Fibroblast of pulmonary artery (primary cell): ENCODE measurements at places on chromosomes 4 and X.

DNA sequence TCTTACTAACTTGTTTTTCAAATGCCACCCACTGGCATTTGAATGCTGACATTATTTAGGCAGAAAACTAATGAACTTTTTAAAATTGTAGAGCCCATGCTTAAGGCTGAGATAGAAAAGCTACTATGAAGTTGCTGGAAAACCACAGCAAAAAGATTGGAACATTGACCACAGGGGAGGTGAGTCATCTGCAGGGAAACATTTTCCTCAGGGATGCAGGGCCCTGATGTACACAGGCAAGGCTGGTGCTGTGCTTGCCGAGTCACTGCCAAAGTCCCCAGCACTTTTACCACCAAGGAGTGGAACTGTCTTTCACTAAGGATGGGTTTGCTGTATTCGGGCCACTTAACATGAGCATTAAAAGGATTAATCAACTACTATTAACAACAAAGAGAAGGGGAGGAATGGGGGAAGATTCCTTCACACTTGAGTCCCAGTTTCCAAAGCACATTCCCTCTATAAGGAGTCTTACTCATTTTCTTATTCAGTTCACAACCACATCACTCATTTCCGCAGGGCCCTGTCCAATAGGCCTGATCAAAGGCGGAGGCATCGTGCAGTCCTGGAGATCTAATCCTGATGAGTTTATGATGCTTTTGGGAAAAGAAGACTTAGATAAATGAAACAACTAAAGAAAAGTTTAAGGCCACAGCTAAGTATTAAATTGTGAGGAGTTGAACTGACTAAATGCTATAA lies 202.9 kb upstream of the NPY2R start:
- peak; percentile 76 for DNase-seq

DNA sequence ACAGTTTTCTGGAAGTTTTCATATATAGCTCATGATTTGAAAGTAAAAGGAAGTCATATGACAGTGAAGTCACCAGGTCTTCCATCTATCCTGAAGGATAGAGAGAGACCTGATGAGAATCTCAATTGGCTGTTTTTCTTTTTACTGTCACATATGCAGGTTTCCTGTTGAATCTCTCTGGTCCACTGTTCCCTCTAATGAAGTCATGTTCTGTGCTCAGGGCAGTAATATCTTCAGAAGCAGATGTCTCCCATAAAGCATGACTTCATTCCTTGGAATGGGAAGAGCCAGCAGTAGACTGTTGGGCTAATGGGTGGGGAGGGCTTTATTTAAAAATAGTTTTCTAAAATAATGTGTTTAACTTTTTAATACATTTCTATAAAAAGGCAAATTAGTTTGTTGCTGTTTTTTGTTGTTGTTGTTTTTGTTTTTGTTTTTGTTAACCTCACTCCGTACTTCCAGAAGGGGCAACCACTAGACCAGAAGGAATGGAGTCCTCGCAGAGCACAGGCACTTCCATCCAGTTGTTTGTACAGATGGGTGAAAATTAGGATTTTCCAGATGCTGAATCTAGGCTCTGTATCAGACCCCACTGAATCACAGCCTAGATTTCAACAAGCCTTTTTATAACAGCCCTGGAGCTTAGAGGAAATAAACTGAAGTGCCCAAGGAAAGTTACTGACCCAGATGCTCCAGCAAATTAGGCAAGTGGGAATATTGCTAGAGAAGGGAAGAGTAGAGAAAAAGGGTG lies 54.2 kb downstream of the AWAT2 start:
- DNase-seq = peak; percentile 9

GRCh38 chr4:139014371-139015268 lies 961 bp upstream of the NOCT start:
- DNase-seq = peak; percentile 97

DNA sequence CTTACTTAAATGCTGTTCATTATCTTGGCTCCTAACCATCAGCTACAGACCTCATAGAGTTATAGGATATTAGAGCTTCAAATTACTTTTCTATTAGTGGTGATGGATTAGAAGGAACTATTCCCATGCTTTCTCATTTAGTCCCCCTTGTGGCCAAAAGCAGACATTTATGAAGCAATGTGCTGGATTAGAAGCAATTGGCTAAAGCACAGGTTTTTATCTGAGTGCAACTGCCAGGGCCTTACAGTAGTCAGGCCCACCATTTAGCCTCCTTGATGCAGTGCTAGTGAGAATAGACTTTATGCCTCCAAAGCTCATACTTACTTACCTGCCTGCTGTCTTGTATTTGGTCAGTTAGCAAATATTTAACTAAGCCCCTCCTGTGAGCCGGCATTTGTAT lies 93.0 kb downstream of the TSPAN7 start:
- DNase-seq = peak; percentile 53

GRCh38 chr4:95142932-95143331 lies 385.2 kb downstream of the BMPR1B start:
- DNase-seq = no peak

DNA sequence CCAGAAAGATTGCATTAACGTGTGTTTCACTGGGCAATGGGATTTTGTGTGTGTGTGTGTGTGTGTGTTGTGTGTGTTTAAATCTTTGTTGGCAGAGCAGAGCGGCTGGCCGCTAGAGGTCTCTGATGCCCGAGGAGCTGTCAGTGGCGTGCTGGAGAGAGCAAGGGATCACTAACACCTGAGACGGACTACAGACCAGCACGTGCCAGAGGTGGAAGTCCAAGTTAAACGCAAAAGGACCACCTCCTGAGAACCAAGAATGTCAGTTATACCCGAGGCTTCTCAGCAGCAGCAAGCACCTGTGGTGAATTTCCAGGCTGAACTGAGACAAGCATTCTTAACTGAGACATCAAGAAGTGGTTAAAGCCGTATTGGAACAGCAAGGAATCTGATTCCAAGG lies 9.0 kb upstream of the SLC25A14 start:
- DNase-seq = peak; percentile 52

- DNase-seq = peak; percentile 56
Observed at GRCh38 chr4:137156054-137156453, 376.2 kb downstream of the PCDH18 start.

- peak; percentile 83 for DNase-seq
Observed at GRCh38 chr4:84938316-84938715, 28.2 kb downstream of the WDFY3 start.

- peak; percentile 18 for DNase-seq
Observed at GRCh38 chr4:155509555-155509954, 132.8 kb upstream of the MAP9 start.

GRCh38 chrX:8404926-8405325 lies 59.7 kb upstream of the VCX3B start:
- peak; percentile 9 for DNase-seq

GRCh38 chrX:16827225-16827624 lies 41.0 kb downstream of the TXLNG start:
- DNase-seq = peak; percentile 35

DNA sequence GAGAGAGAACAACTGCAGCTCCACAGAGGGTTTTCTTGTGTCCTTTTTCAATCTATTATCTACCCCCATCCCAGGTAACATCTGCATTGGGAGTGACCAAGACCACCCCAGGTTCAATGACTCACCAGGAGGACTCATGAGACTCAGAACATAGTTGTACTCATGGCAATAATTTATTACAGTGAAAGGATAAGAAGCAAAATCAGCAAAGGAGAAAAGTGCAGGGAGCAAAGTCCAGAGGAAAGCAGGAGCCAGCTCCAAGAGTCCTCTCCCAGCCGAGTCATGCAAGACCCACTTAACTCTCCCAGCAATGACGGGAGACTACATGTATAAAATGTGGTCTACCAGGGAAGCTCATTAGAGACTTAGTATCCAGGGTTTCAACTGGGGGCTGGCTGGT lies 129.5 kb upstream of the RBPJ start:
- DNase-seq = no peak

DNA sequence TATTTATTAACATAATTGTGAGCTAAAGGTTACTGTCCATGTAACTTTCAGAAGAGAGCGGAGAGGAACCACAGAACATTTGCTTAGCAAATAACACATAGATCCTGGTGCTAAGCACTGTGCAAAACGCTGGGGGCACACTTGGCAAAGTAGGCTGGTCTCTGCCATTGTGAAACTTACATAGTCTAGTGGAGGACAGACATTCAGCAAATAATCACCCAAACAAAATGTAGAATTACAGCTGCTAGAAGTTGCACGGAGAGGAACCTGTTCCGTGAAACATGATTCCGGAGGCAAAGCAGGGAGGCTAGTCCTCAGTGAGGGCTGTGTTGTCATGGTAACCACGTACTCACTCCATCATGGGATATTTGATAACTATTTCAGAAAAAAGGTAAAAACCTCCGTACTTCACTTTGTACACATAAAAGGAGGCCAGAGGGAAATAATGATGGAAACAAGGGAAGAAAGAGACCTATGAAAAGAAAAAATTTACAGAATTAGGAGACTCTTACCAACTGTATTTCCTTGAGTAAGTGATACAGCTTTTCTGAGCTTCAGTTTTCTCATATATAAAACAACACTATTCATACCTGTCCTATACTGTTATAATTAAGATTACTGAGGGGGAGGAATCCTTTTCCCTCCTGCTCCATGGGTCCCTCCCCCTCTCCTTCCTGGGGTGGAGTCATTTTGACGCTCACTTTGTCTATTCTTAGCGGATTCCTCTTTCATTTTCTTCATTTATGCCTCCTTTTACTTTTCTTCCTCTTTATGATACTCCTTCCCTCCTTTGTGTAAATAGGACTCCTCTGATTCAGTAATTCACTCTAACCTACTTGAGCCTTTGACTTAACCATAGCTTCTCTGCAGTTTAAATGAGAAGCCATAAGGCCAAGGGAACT lies 825 bp upstream of the RASGEF1B start:
- DNase-seq = peak; percentile 58

- peak; percentile 81 for DNase-seq
Observed at GRCh38 chr4:156977435-156978160, 6.0 kb upstream of the PDGFC start.

- no peak for DNase-seq
Observed at GRCh38 chr4:83281307-83281706, 3.3 kb downstream of the COQ2 start.

GRCh38 chr4:8188085-8188484 lies 11.0 kb upstream of the SH3TC1 start:
- no peak for DNase-seq

GRCh38 chrX:54029529-54030143 lies 14.6 kb downstream of the PHF8 start:
- DNase-seq = no peak

DNA sequence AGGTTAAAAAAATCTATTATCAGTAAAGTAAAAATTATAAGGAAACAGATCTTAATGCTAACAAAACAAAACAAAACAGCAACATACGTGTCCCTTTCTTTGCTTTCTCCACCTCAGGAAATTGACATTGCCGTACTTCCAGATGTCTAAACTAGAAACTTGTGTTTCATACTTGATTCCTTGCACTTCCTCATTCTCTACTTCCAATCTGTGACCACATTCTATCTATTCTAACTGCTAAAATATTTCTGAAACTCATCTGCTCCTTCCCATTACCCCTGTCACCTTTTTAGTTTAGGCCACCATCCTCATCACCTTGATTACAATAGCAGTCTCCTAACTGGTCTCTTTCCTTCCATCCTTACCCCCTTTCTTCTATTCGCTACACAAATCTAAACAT lies 22.5 kb upstream of the RPA4 start:
- no peak for DNase-seq

DNA sequence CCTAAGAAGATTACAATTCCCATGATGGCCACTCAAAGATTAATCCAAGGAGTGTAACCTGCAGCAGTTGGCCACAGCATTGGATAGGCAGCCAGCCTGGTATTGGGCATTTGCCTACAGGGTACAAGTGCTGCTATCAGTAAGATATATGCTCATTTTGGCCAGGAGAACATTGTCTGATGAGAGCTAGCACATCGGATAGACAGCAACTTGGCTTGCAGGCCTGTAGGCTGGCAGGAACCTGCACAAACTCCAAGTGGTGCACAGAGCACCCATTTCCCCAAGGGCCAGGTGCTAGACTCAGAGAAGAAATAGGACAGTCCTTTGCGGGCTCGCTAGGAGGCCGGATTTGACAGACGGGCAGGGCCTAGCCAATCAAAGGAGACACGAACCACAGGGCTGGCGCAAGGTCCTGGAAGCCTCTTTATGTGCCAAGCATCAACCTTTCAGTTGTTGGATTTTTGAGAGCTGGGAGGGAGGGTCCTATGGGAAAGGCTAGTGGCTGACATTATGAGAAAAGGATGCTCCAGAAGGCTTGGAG lies 11.7 kb upstream of the AP1AR start:
- DNase-seq = no peak

DNA sequence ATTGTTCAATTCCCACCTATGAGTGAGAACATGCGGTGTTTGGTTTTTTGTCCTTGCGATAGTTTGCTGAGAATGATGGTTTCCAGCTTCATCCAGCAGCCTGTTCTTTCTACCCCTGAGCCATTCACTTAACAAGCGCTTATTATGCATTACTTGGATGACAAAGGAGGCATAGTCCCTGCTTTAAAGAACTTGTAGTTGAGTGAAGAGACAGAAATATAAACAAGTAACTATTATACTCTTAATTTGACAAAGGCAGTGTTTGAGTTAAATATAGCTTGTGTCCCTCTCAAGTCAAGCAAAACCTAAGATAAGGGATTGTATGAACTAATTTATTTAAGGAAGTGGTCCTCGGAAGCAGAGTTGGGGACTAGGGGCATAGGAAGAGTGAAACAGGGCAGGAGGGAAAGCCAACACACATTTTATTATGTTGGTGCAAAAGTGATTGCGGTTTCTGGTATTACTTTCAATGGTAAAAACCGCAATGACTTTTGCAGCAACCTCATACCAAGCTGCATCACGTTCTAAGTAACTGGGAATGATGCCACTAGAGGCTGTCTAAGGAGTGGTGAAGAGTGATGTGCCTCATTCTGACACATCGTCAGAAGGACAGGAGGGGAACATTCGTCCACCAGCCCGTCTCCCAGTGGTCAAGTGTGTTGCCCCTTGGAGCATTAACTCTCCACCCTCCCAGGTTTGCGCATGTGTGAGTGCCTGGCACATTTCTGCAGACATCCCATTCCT lies 41.8 kb downstream of the QDPR start:
- peak; percentile 29 for DNase-seq

GRCh38 chr4:164716901-164717300 lies 37.0 kb upstream of the SMIM31 start:
- DNase-seq = no peak

DNA sequence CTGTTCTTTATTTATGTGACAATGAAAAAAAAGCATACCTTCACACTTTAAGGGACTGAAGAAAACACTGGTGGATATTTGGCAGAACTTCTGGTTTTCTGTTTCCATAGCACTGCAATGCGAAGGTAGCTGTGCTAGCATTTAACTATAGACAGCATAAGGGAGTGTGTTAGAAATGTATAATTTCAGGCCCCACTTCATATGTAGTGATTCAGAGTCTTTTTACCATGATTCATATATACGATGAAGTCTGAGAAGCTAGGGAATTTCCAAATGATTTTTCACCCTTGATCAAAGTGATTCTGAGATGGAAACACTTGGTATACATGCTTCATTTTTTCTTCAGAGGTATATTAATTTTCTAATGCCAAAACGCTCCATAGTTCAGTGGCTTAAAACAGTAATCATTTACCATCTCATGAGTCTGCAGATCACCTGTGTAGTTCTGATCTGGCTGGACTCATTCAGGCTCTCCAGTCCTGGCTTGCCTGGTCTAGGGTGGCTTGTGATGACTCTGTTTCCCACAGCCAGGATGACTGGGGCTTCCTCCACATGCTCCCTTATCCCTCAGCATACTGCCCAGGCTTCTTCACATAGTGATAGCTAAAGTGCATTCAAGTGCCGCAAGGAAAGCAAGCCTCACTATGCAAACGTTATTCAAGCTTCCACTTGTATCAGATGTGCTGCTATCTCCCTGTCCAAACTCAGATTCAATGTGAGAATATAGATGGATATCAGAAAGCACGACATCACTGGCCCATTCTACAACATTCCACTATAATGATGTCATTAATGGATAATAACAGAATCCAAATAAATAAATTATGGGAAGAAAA lies 790.1 kb downstream of the TECRL start:
- no peak for DNase-seq
